ENCODE measurements at places on chromosomes 16 and 17. TPM values are rescaled to one million over a fixed set of nuclear protein-coding genes. Genes with fewer than 3 reads are reported as not detected.

Gene CBFB
- 81.2 TPM for total RNA-seq

Gene FSCN2
- total RNA-seq: 0.68 TPM

Gene ARHGDIA
- 339 TPM for total RNA-seq

Gene MYH10
- 0.85 TPM for total RNA-seq

Gene NME4
- total RNA-seq: 51.3 TPM

Gene LGALS9C
- total RNA-seq: 0.77 TPM

Data from naive thymus-derived CD4-positive, alpha-beta T cell (primary cell).